Osteocyte (in vitro differentiated cells): ENCODE measurements at places on chromosomes 6 and 20. TPM values are rescaled to one million over a fixed set of nuclear protein-coding genes. Genes with fewer than 3 reads are reported as not detected.

The HLA-DRB1 gene
- not detected in 2 replicates for total RNA-seq

The TASP1 gene
- 9.0 and 10.9 TPM in 2 replicates for total RNA-seq

DNA sequence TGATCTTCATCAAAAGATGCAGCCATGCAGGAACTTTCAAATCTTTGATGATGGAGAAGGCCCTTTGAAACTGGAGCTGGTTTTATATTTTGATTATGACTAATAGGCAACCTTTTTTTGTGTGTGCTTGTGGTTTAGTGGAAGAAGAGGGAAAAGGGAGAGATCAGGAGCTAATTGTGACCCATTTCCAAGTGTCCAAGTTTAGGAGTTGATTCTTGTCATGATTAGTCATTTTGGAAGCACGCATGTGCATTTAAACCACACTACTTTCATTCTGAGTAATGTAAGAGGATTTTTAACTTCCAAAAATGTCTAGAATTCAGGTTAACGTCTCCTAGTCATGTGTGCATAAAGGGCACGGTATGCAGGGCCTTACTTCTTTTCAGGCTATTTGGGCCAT lies 3.5 kb downstream of the FOXO3 start:
- H3K4me1 ChIP-seq, result peaks cover 52% of the 10 kb centered on the region
- H3K27me3 ChIP-seq, result no peaks in the 10 kb centered on the region
- peak overlapping the region; percentile 87 for H3K27ac ChIP-seq
- DNase-seq, result no peak

The HTR1B gene
- 11.4 and 13.3 TPM in 2 replicates for total RNA-seq

DNA sequence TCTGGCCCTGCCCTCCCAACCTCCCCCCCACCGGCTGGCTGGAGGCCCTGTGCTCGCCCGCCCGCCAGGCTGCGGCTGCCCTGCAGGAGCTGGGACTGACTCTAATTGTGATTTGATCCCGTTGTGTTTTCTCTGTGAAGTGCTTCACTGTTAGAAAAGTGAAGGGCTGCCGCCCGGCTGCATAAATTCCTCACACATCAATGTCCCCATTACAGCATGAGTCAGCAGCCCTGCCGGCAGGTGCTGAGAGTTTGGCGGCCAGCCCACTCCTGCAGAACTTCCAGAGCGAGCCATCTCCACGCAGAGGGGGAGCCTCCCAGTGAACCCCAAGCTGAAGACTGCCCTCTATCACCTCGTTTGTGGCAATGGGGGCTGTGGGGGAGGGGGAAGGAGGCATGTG lies 137.9 kb downstream of the DLL1 start:
- H3K27me3 ChIP-seq, result no peaks in the 10 kb centered on the region
- no peak for DNase-seq
- H3K36me3 ChIP-seq, result no peaks in the 10 kb centered on the region
- no peak overlapping the region for H3K27ac ChIP-seq

The JPH2 gene
- 14.2 and 16.5 TPM in 2 replicates for total RNA-seq

The MARCKS gene
- total RNA-seq, result 868 and 890 TPM in 2 replicates

DNA sequence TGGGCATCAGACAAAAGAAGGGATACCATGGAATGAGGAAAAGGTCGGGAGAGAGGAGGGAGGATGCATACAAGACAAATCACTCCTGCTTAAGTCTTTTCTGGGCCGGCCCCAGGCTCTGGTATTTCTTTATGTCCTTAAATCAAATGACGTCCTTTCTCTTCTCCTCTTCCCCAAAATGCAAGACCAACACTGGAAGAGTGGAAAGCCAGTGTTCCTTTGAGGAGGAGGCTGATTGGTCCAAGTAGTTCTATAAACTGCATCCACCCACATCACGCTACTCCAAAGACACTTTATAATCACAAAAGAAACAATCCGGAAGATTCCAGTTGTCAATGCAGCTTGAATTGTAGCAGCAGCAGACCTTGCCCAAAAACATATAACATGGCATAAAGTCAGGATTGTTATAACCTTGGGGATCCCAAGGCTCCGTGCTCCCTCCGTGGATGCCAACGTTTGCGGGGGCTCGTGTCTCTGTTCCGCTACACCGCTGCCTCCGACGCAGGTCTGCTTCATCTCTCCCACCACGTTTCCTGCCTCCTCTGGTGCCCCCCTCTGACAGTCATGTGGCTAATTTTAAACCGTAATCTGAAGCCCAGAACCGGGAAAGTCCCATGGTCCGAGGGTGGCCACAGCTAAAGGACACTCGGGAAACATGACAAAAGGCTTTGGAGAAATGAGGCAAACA lies 47.1 kb downstream of the MCUR1 start:
- no peaks in the 10 kb centered on the region for H3K27me3 ChIP-seq
- peak overlapping the region; percentile 19 for H3K27ac ChIP-seq
- DNase-seq, result no peak
- H3K4me3 ChIP-seq, result peak overlapping the region; percentile 56

DNA sequence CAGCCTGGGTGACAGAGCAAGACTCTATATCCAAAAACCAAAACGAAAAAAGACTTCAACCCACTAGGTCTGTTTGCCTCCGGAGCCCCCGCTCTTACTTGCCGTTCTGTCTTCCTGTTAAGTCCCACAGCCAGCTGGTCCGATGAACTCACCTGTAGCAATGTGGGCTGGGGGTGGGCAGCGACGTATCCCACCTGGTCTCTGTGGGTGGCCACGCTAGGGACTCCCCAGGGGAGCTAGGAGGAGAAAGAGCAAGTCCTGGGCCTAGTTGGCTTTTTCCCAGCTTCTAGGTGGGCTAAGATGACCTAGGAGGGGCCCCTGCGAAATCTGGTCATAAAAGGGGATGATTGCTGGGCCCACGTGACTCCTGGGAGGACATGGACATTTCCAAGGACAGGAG lies 166.0 kb upstream of the KCNG1 start:
- H3K27ac ChIP-seq, result no peak overlapping the region
- H3K4me1 ChIP-seq, result no peaks in the 10 kb centered on the region
- H3K36me3 ChIP-seq, result no peaks in the 10 kb centered on the region
- H3K27me3 ChIP-seq, result peaks cover 7% of the 10 kb centered on the region
- DNase-seq, result no peak
- no peak overlapping the region for H3K4me3 ChIP-seq

DNA sequence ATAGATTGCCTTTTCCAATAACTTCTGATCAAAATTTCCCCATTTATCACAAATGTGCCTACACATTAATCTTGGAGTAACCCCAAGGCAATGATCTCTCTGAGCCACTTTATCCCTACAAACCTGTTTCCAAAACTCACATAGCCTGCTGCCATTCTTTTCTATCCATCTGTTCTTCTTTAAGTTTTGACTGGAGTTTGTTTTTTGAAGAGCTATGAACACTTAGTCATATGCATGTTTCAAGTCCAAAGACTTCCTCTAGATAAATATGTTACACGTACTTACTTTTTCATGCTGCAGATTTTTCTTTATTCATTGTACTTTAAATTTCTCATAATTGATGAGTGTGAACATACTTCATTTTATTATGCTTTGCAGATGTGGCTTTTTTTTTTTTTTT lies 488.9 kb upstream of the CITED2 start:
- H3K36me3 ChIP-seq, result no peaks in the 10 kb centered on the region
- H3K4me3 ChIP-seq, result no peak overlapping the region
- no peaks in the 10 kb centered on the region for H3K27me3 ChIP-seq
- peak overlapping the region; percentile 45 for H3K27ac ChIP-seq
- no peak for DNase-seq

GRCh38 chr6:37298958-37299357 lies 41.0 kb upstream of the TMEM217 start:
- no peaks in the 10 kb centered on the region for H3K27me3 ChIP-seq
- H3K4me1 ChIP-seq, result no peaks in the 10 kb centered on the region
- H3K27ac ChIP-seq, result no peak overlapping the region
- no peak overlapping the region for H3K4me3 ChIP-seq
- H3K36me3 ChIP-seq, result peaks cover 39% of the 10 kb centered on the region
- no peak for DNase-seq

DNA sequence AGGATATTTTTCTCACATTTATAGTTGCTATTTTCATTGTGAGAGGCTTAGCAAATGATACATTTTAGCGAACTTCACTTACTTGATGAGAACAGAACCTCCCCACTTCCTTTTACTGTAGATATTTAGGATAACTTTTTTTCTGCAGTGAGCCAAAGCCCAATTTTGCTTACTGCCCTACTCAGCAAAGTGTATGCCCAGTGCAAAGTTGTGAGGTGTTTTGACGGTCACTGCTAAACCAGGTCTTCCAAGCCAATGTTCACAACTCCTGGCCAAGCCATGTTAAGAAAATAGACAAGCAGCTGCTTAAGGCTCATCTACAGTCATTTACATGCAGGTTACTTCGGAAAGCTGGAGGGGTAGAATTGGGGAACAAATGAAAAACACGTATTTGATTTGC lies 144.8 kb downstream of the ADGRG6 start:
- no peaks in the 10 kb centered on the region for H3K36me3 ChIP-seq
- no peak overlapping the region for H3K27ac ChIP-seq
- H3K4me1 ChIP-seq, result no peaks in the 10 kb centered on the region
- no peak for DNase-seq
- no peak overlapping the region for H3K4me3 ChIP-seq
- no peaks in the 10 kb centered on the region for H3K27me3 ChIP-seq

DNA sequence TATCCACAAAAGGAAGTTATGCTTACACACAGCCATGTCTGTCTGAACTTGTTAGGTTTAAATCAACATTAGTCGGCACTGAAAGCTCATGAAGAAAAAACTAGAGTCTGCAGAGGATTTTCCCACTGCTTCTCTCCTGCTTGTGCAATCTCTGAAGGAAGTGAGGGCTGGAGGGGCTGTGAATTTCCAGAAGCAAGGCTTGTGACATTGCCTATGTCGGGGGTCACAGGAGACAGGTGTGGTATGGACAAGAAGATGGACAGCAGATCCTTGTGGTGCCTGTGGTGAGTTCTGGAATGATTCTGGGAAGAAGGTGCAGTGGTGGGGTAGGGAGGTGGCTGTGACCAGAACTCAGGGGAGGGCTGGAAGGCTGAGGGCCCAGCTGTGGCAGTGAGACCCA lies 84.3 kb upstream of the TRAF3IP2 start:
- H3K36me3 ChIP-seq, result peaks cover 55% of the 10 kb centered on the region
- no peak for DNase-seq
- no peak overlapping the region for H3K27ac ChIP-seq
- peaks cover 14% of the 10 kb centered on the region for H3K4me1 ChIP-seq
- H3K27me3 ChIP-seq, result no peaks in the 10 kb centered on the region
- no peak overlapping the region for H3K4me3 ChIP-seq

- H3K27ac ChIP-seq, result no peak overlapping the region
- peaks cover 21% of the 10 kb centered on the region for H3K27me3 ChIP-seq
- H3K4me3 ChIP-seq, result no peak overlapping the region
- H3K4me1 ChIP-seq, result no peaks in the 10 kb centered on the region
- no peaks in the 10 kb centered on the region for H3K36me3 ChIP-seq
These were observed 22.2 kb upstream of the VEGFA start for GRCh38 chr6:43747784-43748183.

DNA sequence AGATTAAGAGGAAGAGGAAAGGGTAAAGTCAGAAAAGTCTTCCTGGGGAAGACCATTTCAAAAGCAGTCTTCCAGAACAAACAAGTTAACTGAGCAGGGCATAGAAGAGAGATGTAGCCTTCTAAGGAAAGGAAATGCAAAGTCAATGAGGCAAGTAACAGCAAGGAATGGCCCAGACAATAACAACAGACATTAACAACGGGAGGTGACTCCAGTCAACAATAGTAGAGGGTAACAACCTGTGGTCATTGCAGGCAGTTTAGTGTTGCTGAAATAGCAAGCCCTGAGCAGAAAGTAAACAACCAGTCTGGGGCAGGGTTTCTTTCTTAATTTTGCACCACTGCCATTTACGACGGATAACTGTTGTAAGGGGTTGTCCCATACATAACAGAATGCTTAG lies 2.1 kb downstream of the MDN1 start:
- H3K27ac ChIP-seq, result no peak overlapping the region
- H3K4me3 ChIP-seq, result peak overlapping the region; percentile 90
- H3K4me1 ChIP-seq, result peaks cover 23% of the 10 kb centered on the region
- H3K27me3 ChIP-seq, result no peaks in the 10 kb centered on the region
- DNase-seq, result no peak
- no peaks in the 10 kb centered on the region for H3K36me3 ChIP-seq

The RIMS1 gene
- total RNA-seq, result 23.5 and 24.7 TPM in 2 replicates

The ASIP gene
- total RNA-seq, result not detected in 2 replicates

The ZNF165 gene
- 0.32 and 0.78 TPM in 2 replicates for total RNA-seq

DNA sequence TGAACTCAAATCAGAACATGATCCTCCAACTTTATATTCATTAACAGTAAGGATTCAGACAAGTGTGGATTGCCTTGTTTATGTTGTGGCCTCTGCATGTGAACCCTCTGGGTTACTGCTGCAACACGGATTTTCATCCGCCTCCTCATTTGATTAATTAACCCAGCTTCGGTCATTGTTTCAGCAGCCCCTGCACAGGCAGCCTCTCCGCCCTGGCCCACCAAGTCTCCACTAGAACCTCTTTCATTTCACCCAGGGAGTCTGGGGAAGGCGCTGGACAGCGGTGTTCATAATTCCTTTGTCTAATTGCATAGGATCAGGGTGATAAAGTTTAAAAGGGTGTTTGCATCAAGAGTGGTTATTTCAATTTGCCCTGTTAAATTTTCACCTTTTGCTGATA lies 15.7 kb downstream of the NKX2-2 start:
- H3K27me3 ChIP-seq, result peaks cover 29% of the 10 kb centered on the region
- no peak for DNase-seq
- H3K27ac ChIP-seq, result no peak overlapping the region
- H3K4me1 ChIP-seq, result no peaks in the 10 kb centered on the region
- no peak overlapping the region for H3K4me3 ChIP-seq

GRCh38 chr20:25685276-25686080 lies 11.2 kb downstream of the ZNF337 start:
- H3K4me1 ChIP-seq, result no peaks in the 10 kb centered on the region
- no peak overlapping the region for H3K27ac ChIP-seq
- DNase-seq, result no peak
- H3K4me3 ChIP-seq, result no peak overlapping the region

The SMLR1 gene
- not detected in 2 replicates for total RNA-seq

The HEY2 gene
- total RNA-seq, result 22.7 and 25.8 TPM in 2 replicates

GRCh38 chr6:71405416-71405815 lies 116.8 kb downstream of the OGFRL1 start:
- peak overlapping the region; percentile 79 for H3K27ac ChIP-seq
- DNase-seq, result no peak
- no peaks in the 10 kb centered on the region for H3K27me3 ChIP-seq
- no peak overlapping the region for H3K4me3 ChIP-seq
- peaks cover 73% of the 10 kb centered on the region for H3K4me1 ChIP-seq

DNA sequence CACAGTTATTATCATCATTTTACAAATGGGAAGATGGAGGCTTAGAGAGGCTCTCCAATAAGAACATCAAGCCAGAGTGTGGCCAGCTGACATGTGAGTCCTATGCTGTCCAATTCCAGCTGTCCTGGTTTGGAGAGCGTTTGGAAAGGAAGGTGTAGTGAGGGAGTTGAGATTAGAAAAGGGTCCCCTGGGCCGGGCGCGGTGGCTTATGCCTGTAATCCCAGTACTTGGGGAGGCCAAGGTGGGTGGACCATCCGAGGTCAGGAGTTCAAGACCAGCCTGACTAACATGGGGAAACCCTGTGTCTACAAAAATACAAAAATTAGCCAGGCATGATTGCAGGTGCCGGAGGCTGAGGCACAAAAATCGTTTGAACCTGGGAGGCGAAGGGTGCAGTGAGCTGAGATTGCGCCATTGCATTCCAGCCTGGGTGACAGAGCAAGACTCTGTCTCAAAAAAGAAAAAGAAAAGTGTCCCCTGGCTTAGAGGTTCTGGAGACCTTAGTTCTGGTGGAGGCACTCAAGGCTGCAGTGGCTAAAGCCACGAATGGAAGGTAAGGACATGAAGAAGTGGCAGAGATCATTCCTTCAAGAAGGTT lies 22.1 kb upstream of the OVOL2 start:
- DNase-seq, result no peak
- no peak overlapping the region for H3K27ac ChIP-seq
- no peak overlapping the region for H3K4me3 ChIP-seq

- H3K4me3 ChIP-seq, result peak overlapping the region; percentile 48
- no peak overlapping the region for H3K27ac ChIP-seq
- peaks cover 16% of the 10 kb centered on the region for H3K4me1 ChIP-seq
- no peaks in the 10 kb centered on the region for H3K36me3 ChIP-seq
These were observed 48.9 kb upstream of the EPHA7 start for GRCh38 chr6:93468291-93468690.

The OPRL1 gene
- 1.6 and 2.1 TPM in 2 replicates for total RNA-seq
